ENCODE measurements at places on chromosomes 3 and 15.

GRCh38 chr3:54954022-54954421 is 26.2 kb upstream of the LRTM1 start:
- no peak for DNase-seq

DNA sequence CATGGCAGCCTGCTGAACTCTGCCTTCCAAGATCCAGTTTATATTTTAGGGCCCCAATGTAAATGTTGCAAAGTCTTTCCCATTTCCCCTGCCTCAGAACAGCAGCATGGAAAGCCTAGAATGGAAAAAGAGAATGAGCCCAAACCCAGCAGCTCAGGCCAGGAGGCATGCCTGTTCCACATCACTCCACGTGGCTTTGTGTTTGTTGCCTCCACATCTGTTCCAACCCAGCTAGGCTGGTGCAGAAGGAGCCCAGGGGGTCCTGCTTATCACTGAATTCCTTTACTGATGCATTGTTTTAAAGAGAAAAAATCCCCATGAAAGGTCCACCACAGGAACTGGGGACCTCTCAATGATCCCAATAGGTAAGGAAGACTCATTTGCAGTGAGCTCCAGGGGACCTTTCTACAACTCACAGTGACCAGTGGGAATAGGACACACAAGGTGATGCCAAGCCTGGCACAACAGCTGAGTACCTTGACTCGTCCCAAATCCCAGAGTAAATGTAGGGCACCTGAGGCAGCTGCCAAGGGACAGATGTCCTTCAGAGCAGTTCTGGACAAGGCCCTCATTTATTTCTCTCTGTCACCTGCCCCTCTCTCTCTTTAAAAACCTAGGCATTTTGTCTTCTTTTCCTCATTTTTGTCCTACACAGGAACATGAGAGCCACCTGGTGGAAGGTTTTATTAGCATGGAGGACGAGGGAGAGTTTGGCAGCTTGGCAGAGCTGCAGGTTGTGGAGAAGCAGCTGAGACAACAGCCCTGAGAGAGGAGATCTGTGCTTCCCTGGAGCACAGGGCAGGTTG is 41.7 kb upstream of the ADAMTS17 start:
- no peak for DNase-seq

DNA sequence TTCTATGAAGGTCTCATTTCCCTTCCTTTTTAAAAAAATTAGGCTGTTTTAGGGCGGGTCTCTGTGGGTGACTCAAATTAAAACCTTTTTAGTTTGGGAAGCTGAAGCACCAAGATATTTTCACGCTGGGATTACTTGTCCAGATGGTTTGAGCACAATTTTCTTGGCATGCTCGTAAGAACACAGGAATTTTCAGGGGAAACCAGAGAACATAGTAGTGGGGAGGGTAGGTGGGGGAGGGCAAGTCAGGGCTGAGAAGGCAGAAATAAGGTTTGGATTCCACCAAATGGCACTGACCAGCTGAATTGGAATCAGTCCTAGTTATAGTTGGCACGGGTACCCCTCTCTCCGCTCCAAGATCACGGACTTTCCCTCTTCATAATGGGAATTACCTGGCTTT is 97.3 kb upstream of the LRIG1 start:
- DNase-seq: no peak

GRCh38 chr15:27933562-27933961 is 165.6 kb downstream of the OCA2 start:
- no peak for DNase-seq

DNA sequence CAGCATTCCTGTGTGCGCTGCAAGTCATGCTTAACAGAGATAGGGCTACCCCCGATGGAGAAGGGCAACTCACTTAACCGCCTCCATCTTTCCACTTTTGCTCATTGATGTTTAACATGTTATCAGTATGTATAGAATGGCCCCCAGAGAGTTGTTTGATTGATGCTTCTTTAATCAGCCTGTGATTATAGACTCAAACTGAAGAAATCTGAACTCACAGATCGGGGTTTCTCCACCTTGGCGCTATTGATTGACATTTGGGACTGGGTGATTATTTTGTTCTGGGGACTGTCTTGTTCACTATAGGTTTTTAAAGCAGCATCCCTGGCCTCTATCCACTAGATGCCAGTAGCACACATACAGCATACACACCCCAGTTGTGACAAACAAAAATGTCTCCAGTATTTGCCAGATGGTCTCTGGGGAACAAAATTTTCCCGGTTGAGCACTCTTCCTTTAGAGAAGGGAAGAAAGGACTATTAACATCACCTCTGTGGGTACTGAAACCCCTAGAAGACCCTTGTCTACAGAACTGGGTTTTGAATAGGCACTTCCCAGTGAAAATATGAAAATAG is 54.4 kb downstream of the LARS2 start:
- DNase-seq: no peak

DNA sequence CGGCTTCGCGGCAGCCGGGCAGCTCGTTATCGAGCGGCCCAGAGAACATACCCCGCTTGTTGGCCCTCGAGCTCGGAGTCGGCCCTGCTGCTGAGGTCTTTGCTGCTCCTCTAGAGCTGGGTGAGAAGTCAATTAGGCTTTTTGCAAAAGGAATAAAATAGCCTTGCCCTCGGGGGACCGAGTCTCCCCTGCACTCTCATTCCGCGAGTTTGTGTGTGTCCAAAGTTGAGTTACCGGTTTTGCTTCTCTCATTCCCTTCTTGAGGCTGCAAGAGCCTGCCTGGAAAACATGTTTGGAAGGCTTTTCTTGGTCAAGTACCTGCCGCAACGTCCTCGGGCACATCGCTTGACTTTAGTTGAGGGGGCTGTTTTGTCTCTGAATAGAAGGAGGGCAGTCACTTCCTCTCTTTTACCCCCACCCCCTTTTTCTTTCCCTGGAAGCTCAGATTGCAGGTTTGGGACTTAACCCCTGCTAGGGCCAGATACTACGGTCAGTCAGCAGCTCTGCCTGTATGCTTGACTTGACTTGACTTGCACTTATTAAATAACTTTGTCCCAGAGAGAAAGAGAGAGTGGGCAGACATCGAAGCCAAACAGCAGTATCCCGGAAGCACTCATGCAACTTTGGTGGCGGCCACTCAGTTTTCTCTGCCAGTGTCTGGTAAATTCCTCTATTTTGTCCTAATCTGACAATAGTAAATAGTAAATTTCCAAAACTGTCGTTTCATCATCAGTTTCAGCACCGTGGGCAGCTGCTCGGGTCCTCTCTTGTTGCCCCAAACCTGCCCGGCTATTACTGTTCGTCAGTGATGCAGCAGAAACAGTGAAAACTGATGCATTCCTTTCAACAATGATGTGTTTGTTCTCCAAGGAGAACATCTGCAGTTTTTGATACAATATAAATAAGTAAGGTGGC is 609 bp downstream of the RNF13 start:
- no peak for DNase-seq

- no peak for DNase-seq
These were observed 33.7 kb downstream of the ST6GAL1 start for GRCh38 chr3:186964071-186964470.

GRCh38 chr3:153573481-153573880 is 411.5 kb downstream of the RAP2B start:
- no peak for DNase-seq

DNA sequence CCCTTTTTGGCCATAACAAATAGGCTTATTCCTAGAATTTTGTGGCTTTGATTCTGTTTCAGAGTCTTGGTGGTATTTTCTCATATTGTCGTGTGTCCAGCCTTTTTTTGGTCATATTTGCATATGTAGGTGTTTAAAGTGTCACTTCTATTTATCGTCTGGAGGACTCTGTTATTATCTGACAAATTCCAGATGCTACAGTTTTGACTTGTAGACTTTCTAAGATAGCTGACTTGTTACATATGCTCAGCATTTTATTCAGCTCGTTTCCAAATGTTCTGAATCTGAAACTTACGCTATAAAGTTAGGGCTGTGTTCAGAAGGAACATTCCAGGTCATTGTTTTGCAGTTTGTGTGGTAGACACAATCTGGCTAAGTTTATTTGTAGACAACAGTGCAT is 1.9 kb downstream of the PPP4R2 start:
- no peak for DNase-seq

- DNase-seq: no peak
These were observed 26.9 kb upstream of the LINGO1 start for GRCh38 chr15:77659350-77660321.

DNA sequence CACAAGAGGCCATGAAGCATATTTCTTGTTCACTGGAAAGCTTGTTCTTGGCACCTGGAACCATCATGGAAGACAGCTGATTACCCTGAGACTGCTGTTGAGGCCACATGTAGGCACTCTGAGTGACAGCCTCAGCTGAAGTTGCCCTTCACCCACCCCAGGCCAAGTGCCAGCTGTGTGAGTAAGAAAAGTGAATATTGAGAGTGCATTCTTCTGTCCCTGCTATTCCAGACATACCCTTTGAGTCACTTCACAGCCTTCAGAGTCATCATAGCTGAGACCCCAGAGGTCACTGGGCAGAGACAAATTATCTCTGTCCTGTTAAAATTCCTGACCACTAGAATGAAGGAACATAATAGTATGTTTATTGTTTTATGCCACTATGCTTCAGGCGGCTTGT is 79.6 kb downstream of the NFKBIZ start:
- no peak for DNase-seq

DNA sequence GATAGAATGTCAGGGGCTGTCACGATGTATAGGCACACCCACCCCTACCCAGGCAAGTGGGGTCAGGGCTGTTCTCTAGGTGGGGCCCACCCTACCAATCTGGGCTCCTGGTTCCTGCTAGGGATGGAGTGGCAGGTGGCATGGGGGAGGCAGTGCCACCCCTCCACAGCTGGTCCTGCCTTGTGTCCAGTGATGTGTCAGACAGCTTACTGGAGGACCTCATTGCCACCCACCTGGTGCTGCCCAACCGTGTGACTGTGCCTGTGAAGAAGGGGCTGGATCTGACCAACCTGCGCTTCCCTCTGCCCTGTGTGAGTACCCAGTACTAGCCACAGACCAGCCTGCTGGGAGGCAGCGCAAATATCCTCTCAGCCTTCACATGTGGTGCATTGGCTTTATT is 27.5 kb downstream of the ESYT3 start:
- DNase-seq: no peak

DNA sequence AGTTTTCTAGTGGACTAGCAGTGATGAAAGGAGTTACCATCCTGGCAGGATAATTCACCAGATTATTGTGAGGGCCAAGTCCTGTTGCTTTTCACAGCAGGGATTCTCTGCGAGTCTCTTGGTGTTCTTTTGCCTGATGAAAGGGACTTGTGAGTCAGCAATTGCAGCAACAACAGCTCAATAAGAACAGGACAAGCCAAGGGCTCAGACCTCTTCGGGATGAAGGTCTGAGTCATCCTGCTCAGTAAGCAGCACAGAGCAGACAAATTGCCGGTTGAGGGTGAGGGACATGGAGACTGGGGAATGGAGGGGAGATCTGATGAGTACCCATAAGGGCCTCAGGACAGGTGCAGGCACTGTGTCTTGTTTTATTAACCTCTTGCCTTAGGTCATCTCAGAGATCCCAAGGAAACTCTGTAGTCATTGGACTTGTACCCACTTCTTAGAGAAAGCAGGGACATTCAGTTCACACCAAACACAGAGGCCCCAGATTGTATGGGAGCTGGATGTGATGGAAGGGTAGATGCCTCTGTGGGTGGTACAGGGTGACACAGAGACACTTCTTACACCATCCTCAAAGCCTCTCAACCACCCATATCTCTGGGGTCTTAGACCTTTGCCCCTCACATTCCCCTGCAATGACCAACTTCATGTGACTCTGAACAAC is 173.8 kb upstream of the TLE3 start:
- no peak for DNase-seq

DNA sequence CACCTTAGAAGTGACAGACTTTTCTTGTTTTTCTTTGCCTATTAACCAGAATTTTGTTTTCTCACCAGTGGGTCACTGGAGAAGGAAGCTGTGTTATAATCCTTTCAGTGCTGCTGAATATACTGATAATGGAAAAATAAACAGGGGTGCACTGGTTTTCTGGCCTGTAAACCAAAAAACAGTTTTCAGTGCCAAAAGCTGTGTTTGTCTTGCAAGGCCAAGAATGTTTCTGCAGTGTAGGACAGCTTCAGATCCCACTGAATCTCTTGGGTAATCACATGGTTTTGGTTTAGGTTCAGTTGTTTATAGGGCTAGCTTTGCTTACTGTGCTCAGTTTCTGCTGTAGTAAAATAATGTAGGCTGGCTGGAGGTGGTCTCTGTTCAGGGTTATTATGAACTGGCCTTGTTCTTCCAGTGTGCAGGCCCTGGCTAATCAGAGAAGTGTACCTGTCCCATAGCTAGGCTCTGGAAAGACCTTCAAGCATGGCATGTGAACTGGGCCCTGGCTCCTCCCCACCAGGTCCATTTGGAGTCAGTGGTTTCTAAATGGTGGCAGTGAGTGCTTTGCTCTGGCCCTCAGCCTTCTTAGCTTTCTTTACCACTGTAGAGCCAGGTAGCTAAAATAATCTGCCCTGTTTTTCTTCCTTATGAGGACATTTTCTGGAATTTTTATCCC is 18.7 kb downstream of the PDE8A start:
- DNase-seq: no peak

DNA sequence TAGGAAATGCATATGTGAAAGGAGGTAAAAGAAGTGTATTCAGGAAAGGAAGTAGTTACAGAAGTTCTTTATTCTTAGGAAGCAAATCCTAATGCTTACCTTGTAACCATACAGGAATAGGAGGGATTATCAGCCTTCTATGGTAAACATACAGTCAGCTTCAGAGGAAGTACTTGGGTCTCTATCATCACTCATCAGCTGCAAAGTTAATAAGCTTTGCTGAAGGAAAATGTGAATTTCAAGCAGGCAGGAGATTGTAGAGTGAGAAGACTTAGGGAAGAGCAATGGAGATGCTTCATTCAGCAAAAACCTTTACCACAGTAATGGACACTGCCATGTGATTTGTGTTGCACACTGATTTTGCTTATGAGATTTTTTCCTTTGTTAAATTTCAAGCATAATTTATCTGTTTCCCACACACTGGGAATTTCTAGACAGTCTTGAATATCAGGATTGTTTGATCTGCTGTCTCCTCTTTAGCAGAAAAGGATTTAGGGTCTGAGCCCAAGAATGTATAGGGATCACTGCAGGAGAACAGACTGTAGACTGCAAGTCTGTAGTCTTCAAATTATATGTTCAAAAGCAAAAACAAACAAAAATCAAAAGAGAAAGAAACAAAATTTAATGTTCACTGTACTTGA is 150.8 kb downstream of the ZNF609 start:
- DNase-seq: no peak

DNA sequence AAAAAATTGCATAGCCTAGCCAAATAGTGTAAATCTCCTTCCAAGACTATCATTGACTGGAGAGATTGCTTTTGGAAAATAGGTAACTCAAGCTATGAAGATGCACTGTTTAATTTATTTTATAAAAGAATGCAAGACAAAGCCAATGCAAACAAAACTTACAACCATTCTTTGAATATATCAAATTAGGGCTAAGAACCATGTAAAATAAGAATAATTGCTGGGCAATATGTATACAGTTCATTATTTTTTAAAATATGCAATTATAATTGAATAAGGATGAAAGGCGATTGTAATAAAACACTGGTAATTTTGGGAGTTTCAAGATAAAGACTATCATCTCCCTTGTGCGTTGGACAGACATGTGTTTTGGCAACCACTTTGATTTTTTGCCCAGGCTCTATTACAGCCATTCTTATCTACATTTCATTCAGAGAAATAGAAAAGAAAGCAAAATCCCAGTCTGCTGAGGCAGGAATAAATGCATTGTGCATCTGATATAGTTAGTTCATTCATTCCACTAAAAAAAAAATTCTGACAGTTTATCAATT is 242.3 kb upstream of the ROBO1 start:
- DNase-seq: no peak
